ENCODE measurements at places on chromosomes 6 and 20.
A peak's percentile ranks its signal among the peaks of the same experiment; 100 is the strongest.

DNA sequence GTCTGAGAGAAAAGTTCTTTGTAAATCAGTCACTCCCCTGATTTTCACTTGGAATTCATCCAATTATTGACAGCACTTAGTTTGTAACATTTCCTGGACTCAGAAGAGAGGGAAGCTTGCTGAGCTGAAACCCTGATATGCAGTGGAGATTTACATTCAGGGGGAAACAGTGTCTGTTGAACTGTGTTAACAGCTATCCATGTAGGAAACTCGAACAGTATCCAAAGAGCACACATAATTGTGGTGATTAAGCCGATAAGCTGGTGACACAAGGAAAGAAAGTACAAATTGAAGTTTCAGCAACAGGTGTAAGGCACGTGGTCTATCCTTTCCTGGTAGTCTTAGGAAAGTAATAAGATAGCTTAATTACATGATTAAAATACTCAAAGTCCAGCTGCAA lies 78.1 kb upstream of the FLRT3 start:
- no peak for DNase-seq

- DNase-seq, result no peak
Observed at GRCh38 chr20:7579888-7580287, 360.4 kb downstream of the HAO1 start.

DNA sequence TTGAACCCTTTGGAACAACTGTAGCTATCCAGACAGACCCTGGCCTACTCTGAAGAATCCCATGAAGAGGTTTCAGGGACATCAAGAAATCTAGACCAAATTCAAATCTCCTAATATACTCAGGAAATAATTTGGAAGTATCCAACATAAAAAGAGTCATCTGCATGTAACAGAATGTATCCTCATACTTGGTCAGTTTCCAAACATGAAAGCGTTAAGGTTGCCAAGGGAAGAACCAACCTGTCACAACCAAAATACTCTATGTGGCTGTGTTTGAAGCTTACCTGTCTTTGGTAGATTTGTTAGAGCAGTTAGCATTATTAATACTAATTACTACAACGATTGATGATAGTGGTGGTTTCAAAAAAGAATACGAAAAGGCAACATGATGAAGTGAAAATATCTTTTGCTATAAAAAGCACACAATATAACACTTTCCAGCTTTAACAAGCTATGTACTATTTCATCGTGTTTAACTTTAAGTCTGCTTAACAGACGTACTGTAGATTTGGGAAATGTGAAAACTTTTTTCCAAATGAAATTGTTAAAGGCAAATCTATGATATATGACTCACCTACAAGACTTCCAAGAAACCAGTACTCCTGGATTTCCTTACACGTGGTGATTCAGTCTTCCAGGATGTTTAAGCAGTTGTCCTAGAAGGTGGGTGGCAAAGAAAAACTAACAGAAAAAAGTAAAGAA lies 46.6 kb upstream of the ENPP1 start:
- DNase-seq, result no peak

DNA sequence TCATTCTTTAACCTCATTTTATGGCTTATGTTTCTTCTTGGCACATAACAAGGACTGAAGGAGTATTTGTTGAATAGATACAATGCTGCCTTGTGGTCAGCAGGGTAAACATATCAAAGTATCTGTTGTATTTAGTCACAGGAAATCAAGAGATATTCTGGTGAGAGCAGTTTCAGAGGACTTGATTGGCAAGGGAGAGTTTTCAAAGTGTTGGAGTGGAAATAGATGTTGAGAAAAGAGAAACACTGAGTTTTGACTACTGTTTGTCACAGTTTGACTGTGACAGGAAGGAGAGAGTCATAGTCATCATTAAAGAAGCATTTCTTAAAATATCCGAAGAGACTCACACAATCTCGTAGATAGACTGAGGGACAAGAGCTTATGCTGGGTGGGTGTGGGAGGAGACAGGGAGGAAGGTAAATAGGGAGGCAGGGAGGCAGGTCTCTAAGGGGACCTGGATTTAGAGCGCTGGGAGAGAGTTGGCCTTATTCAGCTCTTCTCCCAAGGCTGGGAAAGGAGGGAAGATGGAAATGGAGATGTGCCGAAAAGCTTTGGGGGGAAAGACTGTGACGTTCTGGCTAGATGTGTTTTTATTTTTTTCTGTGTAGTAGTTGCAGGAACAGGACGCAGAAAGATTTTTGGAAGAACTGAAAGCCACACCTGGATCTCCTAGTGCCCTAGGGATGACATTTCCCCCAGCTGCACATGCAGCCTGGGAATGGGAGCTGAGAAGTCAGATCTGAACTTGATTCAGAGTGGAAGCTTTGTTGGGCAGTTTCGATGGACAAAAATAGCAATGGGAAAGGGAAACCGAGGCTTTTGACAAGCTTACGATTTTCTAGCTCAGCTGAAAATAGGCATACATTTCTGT lies 65.0 kb upstream of the IFNGR1 start:
- no peak for DNase-seq

DNA sequence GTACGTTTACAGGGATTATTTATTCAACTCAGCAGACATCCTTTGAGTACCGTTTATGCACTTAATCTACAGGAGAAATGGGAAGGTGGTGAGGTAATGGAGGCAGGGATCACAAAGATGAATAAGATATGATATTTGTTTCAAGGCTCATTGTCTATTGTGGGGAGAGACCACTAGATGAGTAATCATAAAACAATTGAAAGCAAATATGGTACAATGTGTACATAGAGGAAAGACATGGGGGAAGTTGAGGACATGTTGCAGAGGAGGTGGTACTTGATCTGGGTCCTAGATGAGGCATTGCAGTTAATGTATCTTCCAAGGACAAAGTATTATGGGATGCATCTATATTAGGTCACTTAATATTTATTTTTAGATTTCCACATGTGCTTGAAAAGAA lies 13.7 kb upstream of the CDC5L start:
- DNase-seq, result no peak

DNA sequence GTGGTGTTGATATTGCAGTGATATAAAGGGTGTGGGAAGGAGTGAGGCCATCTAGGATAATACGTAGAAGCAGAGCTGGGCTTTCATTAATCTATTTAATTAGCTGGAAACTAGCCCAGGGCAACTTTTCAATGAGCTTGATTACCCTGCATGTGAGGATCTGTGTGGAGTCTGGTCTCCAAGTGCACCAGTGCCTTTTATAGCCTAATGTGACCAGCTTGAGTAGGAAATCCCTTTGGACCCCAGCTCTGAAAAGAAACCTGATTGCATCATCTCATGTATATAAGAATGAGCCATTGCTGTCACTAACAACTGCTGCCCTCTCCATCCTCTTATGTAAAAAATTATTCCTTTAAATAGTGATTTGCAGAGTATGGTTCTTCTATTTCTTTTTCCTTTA lies 72.6 kb downstream of the CD109 start:
- DNase-seq, result no peak

DNA sequence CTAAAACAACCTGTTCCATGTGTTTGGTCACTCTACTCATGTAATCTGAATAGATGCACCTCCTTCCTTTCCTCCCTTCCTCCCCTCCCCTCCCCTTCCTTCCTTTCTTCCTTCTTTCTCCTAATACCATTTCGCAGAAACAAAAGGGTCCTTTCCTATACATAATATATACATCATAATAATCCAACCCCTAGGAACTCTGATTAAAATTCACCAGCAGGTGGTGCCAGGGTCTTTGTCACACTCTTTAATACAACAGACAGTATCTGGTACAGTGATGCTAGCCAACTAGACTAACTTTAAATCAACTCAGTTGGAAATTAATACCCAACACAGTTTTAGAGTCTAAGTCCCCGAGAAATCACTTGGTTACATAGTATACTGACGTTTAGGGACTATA lies 181.2 kb upstream of the SHLD1 start:
- peak; percentile 13 for DNase-seq

- no peak for DNase-seq
Observed at GRCh38 chr6:123745895-123746294, 57.8 kb upstream of the NKAIN2 start.

Measured in activated T-helper 1 cell treated with Interleukin-2 at 50 U/mL for 16 hours (primary cell).